ENCODE measurements at places on chromosomes 3 and 15. TPM values are rescaled to one million over a fixed set of nuclear protein-coding genes. Genes with fewer than 3 reads are reported as not detected.

- H3K4me3 ChIP-seq, result no peak overlapping the region
- H3K36me3 ChIP-seq, result no peaks in the 10 kb centered on the region
- no peaks in the 10 kb centered on the region for H3K27me3 ChIP-seq
- H3K4me1 ChIP-seq, result no peaks in the 10 kb centered on the region
- DNase-seq, result no peak
- H3K27ac ChIP-seq, result no peak overlapping the region
Measured at GRCh38 chr3:29486917-29487316, 206.0 kb downstream of the RBMS3 start.

GRCh38 chr15:100106732-100107131 is 235.0 kb downstream of the ADAMTS17 start:
- no peak overlapping the region for H3K4me3 ChIP-seq
- H3K4me1 ChIP-seq, result peaks cover 27% of the 10 kb centered on the region
- H3K36me3 ChIP-seq, result no peaks in the 10 kb centered on the region
- H3K27ac ChIP-seq, result no peak overlapping the region
- DNase-seq, result no peak

- peaks cover 2% of the 10 kb centered on the region for H3K36me3 ChIP-seq
- H3K4me1 ChIP-seq, result peaks cover 15% of the 10 kb centered on the region
- no peak overlapping the region for H3K27ac ChIP-seq
- H3K4me3 ChIP-seq, result peak overlapping the region; percentile 80
Measured at GRCh38 chr3:113212150-113212843, 940 bp downstream of the BOC start.

REC114 gene
- not detected for total RNA-seq

GOLGA8S gene
- 0.08 TPM for total RNA-seq

CACNA1D gene
- total RNA-seq, result 1.2 TPM

DNA sequence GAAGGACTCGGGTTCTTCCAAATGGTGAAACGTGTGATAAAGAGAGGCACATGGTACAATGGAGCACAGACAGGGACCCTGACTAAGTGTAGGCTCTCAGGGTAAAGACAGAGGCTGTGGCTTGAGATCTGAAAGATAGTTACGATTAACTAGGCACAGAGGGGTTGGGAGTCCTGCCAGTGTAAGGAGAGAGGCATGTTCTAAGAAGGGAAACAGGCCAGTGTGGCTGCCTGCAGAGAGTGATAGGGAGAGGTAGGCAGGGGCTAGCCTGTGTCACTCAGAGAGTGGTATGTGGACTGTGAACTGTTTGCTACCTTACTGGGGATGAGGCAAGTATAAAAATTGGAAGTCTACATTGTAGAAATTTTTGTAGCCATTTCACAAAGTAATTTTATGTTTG is 109.5 kb downstream of the PEX5L start:
- no peak overlapping the region for H3K4me3 ChIP-seq
- H3K36me3 ChIP-seq, result no peaks in the 10 kb centered on the region
- DNase-seq, result no peak

ERICH6 gene
- not detected for total RNA-seq

DNA sequence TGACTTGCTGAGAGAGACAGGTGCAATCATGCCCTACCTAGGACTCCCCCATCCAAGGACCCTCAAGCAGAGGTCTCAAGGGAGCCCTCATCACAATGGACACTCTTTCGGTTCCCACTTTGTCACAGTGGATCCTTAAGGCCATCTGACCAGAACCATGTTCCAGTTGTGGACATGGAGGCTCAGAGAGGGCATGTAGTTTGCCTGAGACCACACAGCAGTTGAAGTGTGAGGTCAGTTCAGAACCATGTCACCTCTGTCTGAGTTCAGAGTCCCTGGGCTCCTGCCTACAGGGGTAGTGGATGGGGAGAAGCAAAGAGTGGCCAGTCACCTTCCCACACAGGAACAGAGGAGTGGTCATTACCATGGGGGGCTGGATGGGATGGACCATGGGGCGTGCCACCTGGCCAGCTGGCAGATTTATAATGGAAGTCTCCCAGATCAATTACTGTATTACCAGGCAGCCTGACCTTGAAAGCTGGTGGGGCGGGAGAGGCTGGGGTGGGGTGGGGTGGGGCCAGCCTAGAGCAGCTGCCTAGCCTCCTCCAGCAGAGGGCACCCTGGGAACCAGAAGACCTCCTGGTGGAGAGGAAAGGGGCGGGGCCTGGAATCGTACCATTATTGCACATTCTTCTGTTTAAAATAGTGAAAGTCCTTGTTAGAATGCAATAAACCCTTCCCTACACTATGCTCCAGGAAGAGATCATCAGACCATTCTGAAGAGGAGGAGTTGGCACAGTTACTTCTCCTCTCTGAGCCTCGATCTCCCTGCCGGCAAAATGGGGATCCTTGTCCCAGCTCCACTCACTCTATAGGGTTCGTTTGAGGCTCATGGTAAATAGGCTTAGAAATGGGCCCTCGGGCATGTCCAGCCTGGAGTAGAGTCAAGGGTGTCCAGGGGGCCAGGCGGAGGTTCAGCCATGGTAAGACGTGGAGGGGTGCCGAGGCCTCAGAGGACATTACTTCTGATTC is 26.9 kb upstream of the LINGO1 start:
- peaks cover 6% of the 10 kb centered on the region for H3K27me3 ChIP-seq
- no peak overlapping the region for H3K4me3 ChIP-seq
- no peak for DNase-seq

- H3K27ac ChIP-seq, result no peak overlapping the region
- H3K27me3 ChIP-seq, result no peaks in the 10 kb centered on the region
- H3K4me1 ChIP-seq, result peaks cover 12% of the 10 kb centered on the region
- no peaks in the 10 kb centered on the region for H3K36me3 ChIP-seq
- DNase-seq, result no peak
- no peak overlapping the region for H3K4me3 ChIP-seq
Measured at GRCh38 chr3:107627962-107628542, 105.3 kb downstream of the BBX start.

GRCh38 chr15:68154923-68155559 is 50.1 kb downstream of the CALML4 start:
- no peak overlapping the region for H3K27ac ChIP-seq
- no peak for DNase-seq
- no peaks in the 10 kb centered on the region for H3K27me3 ChIP-seq
- H3K4me1 ChIP-seq, result peaks cover 7% of the 10 kb centered on the region

- no peaks in the 10 kb centered on the region for H3K27me3 ChIP-seq
- no peaks in the 10 kb centered on the region for H3K36me3 ChIP-seq
- DNase-seq, result no peak
- H3K27ac ChIP-seq, result no peak overlapping the region
- no peaks in the 10 kb centered on the region for H3K4me1 ChIP-seq
- H3K4me3 ChIP-seq, result no peak overlapping the region
Measured at GRCh38 chr15:47390208-47390765, 327.0 kb upstream of the SEMA6D start.

DNA sequence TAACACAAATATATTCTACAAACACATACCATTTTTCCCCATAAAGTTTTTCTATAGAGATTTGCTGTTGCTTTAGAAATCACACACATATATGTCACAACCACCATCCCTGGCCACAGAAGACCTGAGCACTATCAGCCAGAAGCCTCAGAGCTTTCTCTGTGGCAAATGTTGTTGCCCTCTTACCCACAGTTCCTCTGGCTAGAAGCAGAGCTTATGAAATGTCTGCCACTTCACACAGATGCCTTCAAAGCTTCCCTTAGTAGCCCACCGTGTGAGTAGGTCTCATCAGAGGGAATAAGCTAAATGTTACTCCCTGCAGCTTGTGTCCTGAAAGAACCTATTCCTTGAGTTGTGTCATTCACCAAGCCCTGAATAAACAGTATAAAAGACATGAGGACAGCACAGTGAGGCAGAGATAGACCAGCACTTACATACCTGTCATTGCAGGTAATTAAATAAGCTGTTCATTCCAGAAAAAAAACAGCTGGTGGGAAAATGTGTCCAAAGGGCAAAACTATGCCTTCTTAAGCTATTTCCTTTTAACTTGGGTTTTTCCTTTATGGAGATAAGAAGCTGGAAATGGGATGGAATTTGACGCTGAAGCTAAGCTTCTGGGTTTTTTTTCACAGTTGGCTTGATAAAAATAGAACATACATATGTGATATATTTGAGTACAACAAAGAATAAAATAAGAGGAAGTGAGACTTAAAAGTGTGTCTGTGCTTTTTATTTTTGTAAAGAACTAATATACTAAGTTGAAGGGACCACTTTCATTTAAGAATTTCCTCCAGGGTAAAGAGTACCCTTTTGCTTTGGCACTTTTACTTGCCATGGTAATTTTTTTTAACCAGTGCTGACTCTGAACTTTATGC is 391.4 kb downstream of the KCNH8 start:
- peaks cover 2% of the 10 kb centered on the region for H3K27me3 ChIP-seq
- H3K27ac ChIP-seq, result no peak overlapping the region
- H3K4me3 ChIP-seq, result no peak overlapping the region
- no peaks in the 10 kb centered on the region for H3K36me3 ChIP-seq
- DNase-seq, result no peak

DNA sequence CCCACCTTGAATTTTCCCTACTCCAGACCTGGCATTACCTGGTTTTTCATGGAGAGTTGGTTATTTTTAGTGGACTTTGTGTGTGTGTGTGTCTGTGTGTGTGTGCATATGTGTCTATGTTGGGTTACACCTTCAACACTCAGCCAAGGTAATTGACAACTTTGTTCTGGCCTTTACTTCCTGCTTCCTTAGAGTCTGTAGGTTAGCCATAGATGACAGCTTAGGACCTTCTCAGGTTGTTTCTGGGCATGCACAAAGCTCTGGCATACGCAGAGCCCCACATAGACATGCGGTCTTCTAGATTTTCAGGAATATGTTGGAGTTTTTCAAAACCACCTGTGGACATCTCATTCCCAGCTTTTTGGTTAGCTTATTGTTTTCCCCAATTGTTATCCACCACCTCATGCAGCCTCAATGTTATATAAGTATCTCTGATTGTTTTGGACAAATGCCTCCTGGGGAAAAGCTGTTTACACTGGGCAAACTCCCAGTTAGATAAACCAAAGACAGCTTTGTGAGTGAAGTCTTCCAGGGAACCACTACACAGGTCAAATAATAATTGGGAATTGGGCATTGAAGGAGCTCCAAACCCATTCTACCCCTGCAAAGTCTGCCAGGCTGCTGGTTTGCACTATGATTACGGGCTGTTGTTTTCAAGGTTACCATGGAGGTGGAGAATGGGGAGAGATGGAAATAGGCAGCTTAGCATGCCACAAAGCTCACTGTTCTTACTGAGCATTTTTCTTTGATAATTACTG is 201.2 kb downstream of the ADAMTSL3 start:
- H3K4me3 ChIP-seq, result no peak overlapping the region
- peaks cover 3% of the 10 kb centered on the region for H3K27me3 ChIP-seq
- no peaks in the 10 kb centered on the region for H3K36me3 ChIP-seq
- no peak for DNase-seq

DNA sequence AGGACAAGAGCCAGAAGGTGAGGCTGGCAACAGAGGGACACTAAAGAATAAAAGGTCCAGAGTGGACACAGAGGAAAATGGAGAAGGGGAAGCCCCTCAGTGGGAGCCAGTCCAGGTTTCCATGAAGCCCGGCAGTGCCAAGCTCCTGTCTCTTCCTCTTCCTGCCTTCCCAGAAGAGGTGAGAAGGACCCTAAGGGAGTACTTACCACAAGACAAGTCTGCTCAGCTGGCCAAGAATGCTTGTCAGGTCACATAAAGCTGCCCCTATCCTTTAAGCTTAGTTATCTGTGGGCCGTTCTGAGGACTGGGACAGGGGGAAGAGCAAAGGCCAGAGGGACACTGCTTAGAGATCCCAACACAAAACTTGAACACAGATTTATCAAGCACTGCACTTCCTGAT is 100.2 kb downstream of the RYK start:
- no peak overlapping the region for H3K4me3 ChIP-seq
- no peak overlapping the region for H3K27ac ChIP-seq
- no peaks in the 10 kb centered on the region for H3K4me1 ChIP-seq
- no peaks in the 10 kb centered on the region for H3K36me3 ChIP-seq
- no peak for DNase-seq

DNA sequence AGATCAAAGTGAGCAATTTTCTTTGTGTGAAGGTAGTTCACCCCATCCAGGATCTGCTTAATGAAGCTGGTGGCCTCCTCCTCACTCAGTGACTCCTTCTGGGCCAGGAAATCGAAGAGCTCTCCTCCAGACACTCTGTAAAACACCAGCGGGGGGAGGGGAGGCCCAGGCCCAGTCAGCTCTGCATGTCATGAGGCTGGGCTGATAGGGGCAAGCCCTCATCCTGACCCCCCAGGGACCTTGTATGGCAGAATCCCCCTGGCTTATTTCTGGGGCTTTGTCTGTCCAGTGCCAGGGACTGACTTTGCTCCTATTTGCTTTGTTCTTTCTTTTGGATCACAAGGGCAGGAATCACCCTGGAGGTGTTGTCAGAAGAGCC is 74.9 kb downstream of the DAPK2 start:
- peak overlapping the region; percentile 100 for H3K27ac ChIP-seq
- DNase-seq, result peak; percentile 55
- H3K4me3 ChIP-seq, result peak overlapping the region; percentile 77
- H3K4me1 ChIP-seq, result peaks cover 56% of the 10 kb centered on the region
- peaks cover 8% of the 10 kb centered on the region for H3K36me3 ChIP-seq
- no peaks in the 10 kb centered on the region for H3K27me3 ChIP-seq
